ENCODE measurements at places on chromosomes 7 and 10. TPM values are rescaled to one million over a fixed set of nuclear protein-coding genes. Genes with fewer than 3 reads are reported as not detected.

RSPH10B2 gene
- 3.8 TPM for polyA plus RNA-seq

KEL gene
- polyA plus RNA-seq = 1.6 TPM

MRC1 gene
- polyA plus RNA-seq = 39.4 TPM

SH2D4B gene
- 0.20 TPM for polyA plus RNA-seq

AGAP4 gene
- 12.7 TPM for polyA plus RNA-seq

PRR15 gene
- polyA plus RNA-seq = 7.0 TPM

PHYH gene
- polyA plus RNA-seq = 14.8 TPM

WASHC2A gene
- polyA plus RNA-seq = 33.9 TPM

TSPAN12 gene
- 24.6 TPM for polyA plus RNA-seq

MSS51 gene
- 3.0 TPM for polyA plus RNA-seq

NKX1-2 gene
- 0.02 TPM for polyA plus RNA-seq

PAPOLB gene
- polyA plus RNA-seq = 0.01 TPM

ZNF365 gene
- polyA plus RNA-seq = 1.5 TPM

SGCE gene
- polyA plus RNA-seq = 22.9 TPM

TRIL gene
- polyA plus RNA-seq = 0.65 TPM

CDNF gene
- polyA plus RNA-seq = 0.60 TPM

CCDC146 gene
- 8.4 TPM for polyA plus RNA-seq

PDK4 gene
- 27.9 TPM for polyA plus RNA-seq

DAGLB gene
- 13.9 TPM for polyA plus RNA-seq

SLC35B4 gene
- polyA plus RNA-seq = 3.6 TPM

Data from lung (tissue), 17 donors.